ENCODE measurements at places on chromosomes 4 and X.

GRCh38 chrX:71109051-71109450 lies 2.3 kb downstream of the IL2RG start:
- DNase-seq: no peak

DNA sequence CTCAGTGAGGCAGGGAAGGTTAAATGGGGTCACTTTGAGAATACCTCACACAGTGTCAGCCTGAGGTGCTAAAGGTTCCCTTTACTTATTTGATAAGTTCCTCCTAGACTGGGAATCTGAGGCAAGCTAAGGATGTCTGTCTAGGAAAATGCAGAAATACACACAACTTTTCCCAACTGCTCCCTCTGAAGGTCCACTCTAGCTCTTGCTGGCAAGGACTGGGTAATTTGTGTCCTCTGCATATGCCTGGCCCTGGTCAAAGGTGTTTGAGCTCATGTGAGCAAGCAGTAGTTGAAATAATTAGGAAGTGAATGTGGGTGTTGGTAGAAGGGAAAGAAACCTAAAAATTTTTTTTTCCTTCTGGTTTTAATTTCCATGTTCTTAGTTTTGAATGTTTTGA lies 21.3 kb downstream of the TXLNG start:
- no peak for DNase-seq

DNA sequence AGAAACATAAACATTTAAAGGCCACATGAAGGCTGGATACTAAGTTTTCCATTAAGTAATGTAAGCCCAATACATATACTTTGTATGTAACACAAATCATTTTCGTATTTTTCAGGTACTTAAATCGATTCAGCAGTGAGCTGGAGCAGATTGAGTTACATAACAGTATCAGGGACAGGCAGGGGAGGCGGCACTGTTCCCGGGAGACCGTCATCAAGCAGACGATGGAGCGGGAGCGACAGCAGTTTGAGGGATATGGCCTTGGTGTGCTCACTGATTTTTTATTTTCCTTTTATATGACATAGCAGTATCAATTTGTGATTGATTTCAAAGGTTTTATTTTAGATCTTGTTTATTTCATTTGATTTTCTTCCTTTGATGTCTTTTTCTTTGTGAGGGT lies 20.7 kb downstream of the TMA16 start:
- DNase-seq: no peak

GRCh38 chr4:121517241-121517640 lies 136.4 kb upstream of the QRFPR start:
- DNase-seq: no peak

GRCh38 chrX:13271511-13271910 lies 48.3 kb downstream of the ATXN3L start:
- no peak for DNase-seq

DNA sequence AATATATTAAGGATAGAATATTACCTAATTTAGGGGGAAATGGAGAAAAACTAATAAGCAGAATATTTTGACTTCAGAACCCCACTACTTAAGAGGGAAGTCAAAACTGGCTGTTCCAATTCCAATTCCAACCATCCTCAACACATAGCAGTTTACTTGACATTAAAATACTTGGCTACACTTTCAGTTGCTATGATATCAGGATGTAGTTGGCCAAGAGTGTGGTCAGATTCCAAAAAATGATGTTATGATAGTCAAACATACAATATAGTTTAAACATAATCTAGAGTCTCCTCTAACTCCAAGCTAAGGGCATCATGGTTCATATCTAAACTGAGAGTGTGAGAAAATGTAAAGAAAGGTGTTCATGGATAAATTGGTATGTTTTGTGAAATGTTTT lies 16.5 kb upstream of the SMIM14 start:
- no peak for DNase-seq

- DNase-seq: no peak
These were observed at the start of gene TBC1D9 for GRCh38 chr4:140756319-140757231. TSS of gene TBC1D9 (minus strand) at chr4:140756385. CDS start at chr4:140756045, 340 bp downstream.

DNA sequence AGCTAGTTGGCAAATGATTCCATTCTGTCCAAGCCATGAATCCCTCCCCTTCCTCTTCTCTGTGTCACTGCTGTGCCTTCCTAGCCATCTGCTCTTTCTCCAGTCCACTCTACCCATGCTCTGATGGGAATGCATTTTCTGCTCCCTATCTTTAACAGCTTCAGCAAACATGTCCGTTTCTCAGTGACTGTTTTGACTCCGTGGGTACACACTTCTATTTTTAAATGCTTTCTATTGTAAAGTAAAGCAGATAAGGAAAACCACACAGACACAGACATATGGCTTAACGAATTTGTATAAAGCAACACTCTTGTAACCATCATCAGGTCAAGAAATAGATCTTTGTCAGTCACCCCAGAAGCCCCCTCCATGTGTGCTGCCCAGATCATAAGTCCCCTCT lies 72.4 kb upstream of the KLHL13 start:
- DNase-seq: no peak

- no peak for DNase-seq
These were observed 52.2 kb downstream of the SPATA18 start for GRCh38 chr4:52103319-52103718.

GRCh38 chr4:179803857-179804256 lies 2361.6 kb upstream of the AGA start:
- no peak for DNase-seq

DNA sequence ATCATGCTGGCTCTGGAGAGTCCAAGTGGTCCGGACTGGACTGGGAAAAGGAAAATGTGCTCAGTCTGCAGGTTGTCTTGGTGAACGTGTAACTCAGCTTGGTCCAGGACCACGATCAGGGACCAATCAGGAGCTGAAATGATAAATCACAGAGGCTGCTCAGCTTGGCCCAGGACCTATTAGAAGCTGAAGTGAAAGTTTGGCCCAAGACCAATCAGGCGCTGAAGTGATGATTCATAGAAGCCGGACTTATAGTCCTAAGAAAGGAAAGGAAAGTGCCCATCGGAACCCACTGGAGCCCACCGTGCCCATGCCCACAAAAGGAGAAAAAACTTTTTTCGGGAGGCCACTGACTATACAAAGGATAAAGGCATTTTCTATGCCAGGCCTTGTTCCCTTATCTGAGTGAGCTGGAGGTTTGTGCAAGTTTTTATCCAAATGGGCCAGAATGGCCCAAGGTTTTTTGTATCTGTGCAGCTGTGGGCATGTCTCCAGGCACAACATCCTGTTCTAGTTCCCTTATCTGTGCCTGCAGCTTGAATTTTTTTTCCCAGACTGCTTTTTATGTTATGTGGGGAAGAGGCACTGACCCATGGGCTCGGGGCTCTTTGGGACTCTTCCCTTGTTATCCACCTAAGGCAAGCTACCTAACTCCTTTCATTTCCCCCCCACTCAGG lies 194.4 kb downstream of the FAM133A start:
- DNase-seq: no peak

GRCh38 chr4:126976850-126977632 lies 655.7 kb upstream of the INTU start:
- DNase-seq: no peak

- DNase-seq: no peak
These were observed 13.3 kb downstream of the TLR3 start for GRCh38 chr4:186082221-186082620.

DNA sequence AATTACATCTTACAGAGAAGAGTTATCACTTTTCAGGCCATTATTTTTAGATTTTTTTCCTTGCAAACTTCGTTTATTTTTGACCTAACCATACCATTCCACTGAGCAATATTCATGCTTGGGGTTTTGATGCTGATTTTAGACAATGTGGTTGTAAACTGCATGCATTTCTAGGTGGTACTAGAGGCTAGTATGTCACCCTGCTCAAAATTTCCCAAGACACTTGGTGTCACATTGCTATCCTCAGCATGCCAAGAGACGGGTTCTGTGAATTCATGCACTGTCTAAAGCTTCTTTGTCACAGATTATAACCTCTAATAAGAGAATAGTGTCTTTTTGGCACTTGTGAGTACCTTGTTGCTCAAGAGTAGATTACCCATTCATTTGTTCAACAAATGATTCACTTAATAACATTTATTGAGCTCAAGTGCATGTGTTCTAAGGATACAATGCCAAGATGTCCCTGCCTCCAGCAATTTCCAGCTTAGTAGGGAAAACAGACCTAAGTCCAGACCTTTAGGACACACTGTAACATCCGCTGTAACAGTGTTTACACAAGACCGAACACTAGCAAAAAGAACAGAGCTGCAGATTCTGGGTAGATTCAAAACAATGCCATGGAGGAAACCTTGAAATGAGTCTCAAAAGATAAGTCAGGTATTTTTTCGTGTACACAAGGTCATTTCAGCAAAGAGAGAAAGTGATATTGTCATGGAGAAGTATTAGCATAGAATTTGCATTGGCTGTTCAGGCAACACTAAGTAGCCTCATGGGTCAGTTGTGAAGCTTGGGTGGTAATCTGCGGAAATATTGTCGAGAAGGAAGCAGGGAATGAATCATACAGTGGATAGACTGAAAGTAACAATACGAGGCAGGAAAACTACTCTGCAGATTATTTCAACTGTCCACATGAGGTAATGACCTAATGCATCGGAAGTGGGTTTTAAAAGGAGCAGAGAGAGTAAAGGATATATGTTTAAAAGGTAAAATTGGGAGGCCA lies 515.1 kb upstream of the ZFP42 start:
- no peak for DNase-seq

DNA sequence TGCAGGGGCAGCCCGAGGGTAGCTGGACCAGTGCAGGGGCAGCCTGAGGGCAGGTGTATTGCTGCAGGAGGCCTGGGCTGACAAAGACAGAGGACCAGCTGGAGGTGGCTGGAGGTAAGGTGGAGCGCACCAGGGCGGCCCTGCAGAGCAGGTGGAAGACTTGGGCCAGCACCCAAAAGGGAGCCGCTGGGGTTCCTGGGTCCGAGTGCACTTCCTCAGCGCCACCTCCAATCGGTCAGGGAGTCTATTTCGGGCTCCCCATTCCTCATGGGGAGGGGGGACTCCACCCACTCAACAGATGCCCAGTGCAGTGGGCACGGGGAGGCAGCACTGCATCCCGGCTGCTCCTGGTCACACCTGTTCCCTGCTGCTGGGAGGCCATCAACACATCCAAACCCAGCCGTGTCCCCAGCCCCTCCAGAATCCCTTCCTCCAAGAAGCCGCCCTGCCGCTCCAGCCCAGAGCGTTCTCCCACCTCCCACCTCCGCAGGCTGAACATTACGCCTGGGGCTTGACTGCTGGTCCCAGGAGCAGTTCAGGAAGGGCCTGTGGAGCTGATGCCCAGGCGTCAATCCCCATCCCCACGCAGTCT lies 1.5 kb downstream of the LRPAP1 start:
- DNase-seq: no peak

DNA sequence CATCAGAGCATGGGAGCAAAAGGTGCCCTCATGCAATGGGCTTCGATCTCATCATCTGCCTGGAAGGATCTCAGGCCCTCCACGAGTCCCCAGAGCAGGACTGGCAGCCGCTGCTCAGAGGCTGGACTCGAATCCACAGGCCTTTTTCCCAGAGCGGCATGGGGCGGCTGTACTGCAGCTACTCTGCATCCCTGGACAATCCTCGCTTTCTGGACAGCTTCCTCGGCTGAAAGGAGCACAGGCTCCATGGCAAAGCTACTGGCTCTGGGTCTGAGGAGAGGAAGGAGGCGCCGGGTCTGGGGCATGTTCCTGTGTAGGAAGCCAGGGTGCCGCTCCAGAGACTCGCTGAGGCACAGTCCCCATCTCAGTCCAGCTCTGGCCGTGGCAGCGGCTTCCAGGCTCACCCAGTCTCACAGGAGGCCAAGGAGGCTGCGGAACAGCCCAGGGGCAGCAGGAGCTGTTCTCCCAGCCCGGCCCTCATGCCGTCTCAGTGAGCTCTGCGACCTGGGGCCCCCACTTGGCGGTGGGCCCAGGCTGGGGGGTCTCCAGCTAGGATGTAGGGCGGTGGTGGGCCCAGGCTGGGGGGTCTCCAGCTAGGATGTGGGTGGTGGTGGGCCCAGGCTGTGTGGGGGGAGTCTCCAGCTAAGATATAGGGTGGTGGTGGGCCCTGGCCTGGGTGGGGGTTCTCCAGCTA lies 2.7 kb upstream of the SPON2 start:
- DNase-seq: no peak

DNA sequence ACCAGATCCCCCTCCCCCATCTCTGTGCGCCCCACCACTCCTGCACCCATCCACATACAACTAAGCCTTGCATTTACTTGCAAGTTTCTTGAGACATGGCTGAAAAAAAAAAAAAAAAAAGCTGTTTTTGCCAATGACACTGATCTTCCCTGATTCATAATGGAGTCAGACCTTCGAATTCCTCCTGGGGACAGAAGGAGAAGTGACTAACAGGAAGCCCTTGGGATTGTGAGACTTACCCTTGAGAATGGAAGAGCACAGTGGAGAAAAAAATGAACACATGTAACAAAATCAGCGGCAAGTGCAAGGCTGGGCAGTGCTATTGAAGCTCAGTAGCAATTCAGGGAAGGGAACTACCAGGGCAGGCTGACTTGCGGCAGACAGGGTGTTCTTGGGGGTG lies 288.4 kb downstream of the BCOR start:
- no peak for DNase-seq

DNA sequence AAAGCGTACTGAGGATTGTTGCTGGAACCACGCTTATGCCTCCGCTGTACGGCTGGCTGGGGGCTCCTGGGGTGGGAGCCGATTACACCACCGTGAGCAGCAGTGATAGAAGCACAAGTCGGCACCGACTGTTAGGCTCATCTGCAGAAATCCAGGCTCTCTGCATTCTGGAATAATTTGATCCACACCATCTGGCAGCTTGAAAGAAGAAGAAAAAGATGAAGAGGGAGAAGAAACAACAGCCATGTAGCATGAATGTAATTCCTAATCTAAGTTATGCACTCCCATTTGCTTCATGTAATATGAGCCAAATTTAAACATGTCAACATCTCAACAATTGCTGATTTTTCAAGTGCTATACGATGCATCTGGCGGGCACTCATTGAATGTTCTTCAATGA lies 84.6 kb upstream of the DHX15 start:
- no peak for DNase-seq

- no peak for DNase-seq
These were observed 450.1 kb upstream of the TENM3 start for GRCh38 chr4:181793096-181793495.

DNA sequence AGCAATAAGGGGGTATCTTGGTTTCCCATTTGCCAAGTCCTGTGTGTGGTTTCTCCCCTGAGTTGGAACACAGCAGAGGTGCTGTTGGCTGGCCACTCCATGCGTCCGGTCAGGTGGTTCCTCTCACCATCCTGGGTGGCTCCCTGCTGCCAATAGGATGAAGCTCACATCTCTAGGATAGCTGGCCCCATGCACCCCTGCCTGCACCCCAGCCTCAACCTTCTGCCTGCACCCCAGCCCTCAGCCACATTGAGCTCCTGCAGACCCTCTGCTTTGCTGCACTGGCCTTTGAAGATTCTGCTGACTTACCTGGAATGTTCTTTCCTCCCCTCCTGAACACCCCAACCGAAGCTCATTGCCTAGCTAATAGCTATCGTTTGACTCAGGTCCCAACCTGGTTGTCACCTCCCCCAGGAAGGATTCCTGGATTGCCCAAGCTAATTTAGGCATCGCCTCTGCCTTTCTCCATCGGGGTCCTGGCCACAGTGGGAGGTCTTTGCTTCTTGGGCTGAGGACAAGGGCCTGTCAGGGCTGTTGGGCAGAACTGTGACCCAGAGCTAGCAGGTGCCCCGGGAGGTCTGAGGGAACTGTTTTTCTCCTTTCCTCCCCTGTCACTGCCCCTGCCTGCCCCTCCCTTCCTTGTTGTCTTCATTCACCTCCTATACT lies 36.6 kb upstream of the GRPEL1 start:
- no peak for DNase-seq
